ENCODE measurements at places on chromosomes 7 and 10.

- no peak for DNase-seq
These were observed 103.7 kb downstream of the MKI67 start for GRCh38 chr10:128022261-128023196.

- no peak for DNase-seq
These were observed 45.4 kb downstream of the PAX2 start for GRCh38 chr10:100790761-100791208.

- no peak for DNase-seq
These were observed 57.2 kb downstream of the CREB5 start for GRCh38 chr7:28469562-28469961.

DNA sequence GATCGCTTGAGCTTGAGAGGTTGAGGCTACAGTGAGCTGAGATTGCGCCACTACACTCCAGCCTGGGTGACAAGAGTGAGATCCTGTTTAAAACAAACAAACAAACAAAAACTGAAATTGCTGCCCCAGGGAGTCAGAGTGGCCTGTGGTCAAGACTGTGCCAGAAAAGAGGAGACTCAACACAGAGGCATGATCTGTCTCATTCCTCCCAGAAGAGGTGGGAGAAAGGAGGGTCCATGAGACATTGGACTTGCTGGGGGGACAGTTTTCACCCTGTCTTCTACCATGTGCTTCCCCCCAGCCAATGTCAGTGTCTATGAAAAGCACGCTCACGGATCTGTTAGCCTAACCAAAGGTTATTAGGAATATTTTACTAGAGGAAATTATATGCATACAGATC is 3.2 kb downstream of the ZNF853 start:
- no peak for DNase-seq

- DNase-seq: peak; percentile 73
These were observed 168.1 kb downstream of the ARID5B start for GRCh38 chr10:62069452-62070178.

GRCh38 chr10:78491812-78492211 is 458.1 kb downstream of the RPS24 start:
- peak; percentile 44 for DNase-seq

DNA sequence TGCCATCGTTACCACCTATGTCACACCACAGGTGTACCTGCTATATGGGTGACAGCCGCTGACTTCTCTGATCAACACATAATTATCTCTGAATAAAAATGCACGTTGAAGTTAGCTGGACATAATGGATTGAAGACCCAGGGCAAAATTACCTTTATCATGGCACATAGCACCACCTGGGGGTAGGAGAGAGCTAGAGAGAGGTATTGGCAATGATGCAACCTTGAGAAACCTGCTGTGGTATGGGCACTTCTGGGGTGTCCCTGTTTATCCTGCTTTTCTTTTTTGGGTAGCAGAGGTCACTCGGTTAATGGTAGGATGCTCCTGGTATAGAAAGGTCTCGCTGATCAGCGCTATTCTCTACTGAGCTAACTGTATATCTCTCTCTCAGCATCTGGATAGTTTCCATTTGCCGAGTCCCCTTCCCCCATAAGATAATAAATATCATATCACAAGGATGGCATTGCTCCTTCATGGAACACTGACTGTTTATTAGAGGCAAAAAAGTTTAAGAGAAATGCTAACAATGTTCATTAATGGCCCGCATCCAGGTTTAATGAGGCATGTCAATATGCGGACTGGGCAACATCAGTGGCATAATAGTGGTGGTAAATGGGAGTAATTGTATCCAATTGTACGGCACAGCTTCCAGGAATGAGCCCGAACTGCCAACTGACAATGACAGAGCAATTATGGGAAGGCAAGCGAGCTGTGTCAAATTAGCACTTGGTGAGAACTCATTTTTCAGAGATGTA is 323.1 kb downstream of the TFEC start:
- DNase-seq: no peak

DNA sequence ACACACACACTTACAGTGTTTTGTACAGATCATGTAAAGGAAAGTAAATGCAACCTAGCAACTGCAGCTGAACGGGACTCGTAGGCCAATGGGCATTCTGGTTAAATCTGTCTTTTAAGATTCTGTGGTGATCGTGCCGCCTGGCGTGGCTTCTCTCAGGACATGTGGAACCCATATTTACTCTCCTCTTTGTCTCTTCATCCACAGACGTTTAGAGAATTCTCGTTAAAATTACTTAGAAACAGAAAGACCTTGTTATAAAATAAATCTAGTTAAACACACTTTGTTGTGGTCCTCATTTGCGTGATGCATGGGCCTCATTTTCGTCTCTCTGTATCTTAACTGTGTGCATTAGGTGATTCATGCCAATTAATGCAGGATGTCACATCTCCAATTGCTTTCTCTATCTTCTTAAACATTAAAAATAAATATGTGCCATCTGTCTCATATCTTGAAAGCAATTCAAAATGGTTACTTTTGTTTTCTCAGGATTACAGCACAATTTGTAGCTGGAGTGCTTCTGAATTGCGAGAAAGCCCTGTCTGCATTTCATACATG is 11.5 kb downstream of the KLF6 start:
- no peak for DNase-seq

DNA sequence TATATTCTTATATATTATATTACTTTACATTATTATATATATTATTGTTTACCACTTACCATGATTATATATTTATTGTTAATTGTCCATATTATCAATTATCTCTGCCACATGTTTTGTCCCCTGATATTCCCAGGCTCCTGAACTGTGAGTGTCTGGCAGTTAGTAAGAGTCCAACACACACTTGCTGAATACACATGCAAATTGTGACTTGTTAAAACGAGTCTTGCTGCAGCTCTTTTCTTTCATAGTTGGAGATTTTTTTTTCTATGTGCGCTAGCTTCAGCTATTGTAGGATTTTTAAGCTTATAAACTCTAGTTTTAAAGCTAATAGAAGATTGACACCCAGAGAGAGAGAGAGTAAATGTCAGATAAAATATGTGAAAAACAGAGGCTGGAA is 207.8 kb upstream of the FAM3C start:
- no peak for DNase-seq

DNA sequence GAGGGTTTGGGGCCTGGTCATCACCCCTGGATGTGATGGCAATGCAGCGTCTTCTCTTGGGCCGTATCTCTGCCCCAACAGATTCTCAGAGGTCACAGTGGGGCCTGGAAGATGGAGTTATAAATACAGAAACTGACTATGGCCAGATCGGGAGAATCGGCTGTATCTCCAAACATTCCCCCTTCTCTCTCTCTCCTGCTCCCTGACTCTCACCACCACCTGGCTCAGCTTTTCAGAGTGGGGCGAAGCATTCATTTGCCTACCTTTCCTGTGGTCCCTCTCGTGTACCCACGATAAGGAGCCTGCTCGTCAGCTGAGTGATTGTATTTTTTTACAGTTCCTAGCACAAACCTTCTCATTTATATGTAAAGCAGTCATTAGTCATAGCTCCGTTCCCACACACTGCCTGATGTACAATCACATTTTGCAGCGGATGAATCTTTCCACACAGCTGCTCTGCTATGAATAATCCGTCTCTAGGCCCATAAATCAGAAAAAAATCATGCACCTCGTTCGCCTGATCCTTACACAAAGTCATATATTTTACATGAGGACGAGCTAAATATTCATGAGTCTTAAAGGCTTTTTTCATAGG is 23.2 kb upstream of the BTRC start:
- DNase-seq: no peak

DNA sequence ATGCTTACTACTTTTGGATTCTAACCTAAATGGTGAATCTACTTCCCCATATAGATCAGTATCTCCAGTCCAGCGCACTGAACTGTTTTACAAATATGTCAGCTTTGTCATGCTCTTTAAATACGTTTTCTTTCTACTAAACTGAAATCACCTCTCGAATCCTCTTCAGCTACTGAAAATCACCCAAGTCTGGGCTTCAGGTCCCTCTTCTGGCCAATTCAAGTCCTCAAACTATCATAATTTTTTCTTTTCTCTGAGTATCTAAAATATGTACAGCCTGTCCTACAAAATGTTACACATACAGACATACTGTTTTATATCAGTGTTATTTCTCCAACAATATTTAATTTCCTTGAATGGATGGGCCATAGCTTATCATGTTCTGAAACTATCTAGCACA is 84.2 kb downstream of the CACNA2D1 start:
- no peak for DNase-seq

GRCh38 chr7:4797858-4798705 is 22.7 kb downstream of the AP5Z1 start:
- peak; percentile 63 for DNase-seq

GRCh38 chr10:13100349-13101294 is 659 bp downstream of the OPTN start:
- peak; percentile 7 for DNase-seq

DNA sequence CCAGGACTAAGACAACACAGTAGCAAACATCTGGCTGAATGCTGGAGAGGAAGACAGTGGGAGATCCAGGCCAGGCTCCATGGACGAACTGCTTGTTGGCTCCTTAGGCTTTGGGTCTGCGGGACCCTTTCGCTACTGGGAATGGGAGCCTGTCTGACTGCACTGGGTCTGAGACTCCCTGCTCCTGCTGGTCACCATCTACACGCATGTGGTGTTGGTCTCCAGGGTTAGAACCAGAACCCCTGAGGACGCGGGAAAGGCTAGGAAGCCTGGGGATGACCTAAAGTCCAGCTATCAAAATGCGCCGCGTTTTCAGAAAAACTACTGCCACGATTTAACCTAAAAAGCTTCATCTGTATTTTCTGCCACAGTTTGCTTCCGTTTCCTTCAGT is 817 bp upstream of the DNAJB6 start:
- no peak for DNase-seq

GRCh38 chr7:8699875-8700624 is 266.6 kb downstream of the NXPH1 start:
- DNase-seq: no peak

DNA sequence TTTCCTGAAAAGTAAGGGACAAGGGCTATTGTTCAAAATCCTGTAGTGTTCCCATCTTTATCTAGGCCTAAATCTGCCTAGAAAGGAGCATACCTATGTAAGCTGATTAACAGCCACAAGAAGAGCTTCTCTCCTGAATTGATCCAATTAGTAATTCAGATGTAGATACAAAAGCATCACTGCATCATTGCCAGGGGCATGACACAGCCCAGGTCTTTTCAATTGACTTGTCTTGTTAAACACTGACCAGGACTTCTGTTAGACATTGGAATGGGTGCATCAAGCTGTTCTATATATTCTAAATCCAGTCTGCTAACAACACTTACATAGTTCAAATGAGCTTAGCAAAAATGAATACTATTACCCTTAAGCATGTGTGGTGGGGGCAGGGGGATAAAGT is 589.2 kb downstream of the INHBA start:
- DNase-seq: no peak

GRCh38 chr7:155533827-155534690 is 12.3 kb downstream of the CNPY1 start:
- peak; percentile 21 for DNase-seq

- DNase-seq: no peak
These were observed 266.5 kb upstream of the YAE1 start for GRCh38 chr7:39299695-39300094.

- DNase-seq: no peak
These were observed 72.4 kb downstream of the SKAP2 start for GRCh38 chr7:26792006-26792405.

DNA sequence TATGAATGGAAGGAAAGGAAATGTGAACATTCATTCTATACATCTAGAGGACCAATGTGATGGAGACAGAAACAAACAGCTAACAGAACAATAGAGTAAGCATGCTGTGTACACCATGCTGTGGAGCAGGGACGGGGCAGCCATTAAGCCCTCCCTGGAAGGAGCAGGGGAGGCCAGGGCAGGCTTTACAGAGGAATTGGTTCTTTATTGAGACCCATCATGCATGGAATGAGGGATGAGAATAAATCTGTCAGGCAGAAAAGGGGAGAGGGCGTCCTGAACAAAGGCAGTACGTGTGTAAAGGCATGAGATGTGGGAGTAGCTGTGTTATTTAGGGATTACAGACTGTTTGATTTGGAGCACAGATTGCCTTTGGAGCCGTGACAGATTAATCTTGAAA is 35.2 kb downstream of the STK17A start:
- no peak for DNase-seq

GRCh38 chr10:60000747-60001146 is 94.4 kb upstream of the CCDC6 start:
- DNase-seq: no peak

DNA sequence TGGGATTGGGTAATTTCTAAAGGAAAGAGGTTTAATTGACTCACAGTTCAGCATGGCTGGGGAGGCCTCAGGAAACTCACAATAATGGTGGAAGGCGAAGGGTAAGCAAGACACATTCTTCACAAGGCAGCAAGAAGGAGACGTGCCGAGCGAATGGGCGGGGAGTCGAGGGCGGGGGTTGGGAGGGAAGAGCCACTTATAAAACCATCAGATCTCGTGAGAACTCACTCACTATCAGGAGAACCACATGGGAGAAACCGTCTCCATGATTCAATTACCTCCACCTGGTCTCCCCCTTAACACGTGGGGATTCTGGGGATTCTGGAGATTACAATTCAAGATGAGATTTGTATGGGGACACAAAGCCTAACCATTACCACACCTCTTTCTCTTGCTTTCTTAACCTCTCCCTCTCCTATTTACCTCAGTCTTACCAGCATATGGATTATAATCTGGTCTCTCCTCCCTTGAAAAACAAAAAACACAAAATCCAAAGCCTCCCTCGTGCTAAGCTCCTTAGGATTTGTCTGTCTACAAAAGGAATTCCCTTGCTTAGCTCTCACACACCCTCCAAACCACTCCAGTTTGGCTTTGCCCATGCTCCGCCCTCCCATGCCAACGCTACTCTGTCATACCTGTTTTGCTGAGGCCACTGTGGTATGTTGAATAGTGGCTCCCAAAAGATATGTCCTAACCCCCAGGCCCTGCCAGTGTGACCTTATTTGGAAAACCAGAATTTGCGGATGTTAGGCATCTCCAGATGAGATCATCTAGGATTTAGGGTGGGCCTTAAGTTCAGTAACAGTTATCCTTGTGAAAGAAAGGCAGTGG is 19.6 kb upstream of the EFCAB10 start:
- DNase-seq: no peak

GRCh38 chr10:106711313-106711906 is 453.1 kb downstream of the SORCS1 start:
- DNase-seq: peak; percentile 53

DNA sequence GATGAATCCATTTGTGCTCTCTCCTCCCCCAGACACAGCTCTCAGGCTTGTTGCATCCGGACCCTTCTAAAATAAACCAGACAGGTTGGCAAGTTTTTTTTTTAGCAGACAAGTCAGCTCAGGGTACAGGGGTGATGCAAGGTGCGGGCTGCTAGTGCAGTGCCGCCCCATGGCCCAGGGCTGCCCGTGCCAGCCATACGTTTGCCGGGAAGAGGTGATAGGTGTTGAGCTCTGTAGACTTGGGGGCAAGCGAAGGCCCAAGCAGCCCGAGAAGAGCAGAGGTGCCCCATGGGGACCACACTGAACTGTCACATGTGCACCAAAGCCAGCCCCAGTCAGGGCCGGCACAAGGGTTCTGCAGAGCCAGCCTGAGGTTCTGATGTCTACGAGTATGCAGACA is 57.1 kb upstream of the PDSS1 start:
- no peak for DNase-seq

DNA sequence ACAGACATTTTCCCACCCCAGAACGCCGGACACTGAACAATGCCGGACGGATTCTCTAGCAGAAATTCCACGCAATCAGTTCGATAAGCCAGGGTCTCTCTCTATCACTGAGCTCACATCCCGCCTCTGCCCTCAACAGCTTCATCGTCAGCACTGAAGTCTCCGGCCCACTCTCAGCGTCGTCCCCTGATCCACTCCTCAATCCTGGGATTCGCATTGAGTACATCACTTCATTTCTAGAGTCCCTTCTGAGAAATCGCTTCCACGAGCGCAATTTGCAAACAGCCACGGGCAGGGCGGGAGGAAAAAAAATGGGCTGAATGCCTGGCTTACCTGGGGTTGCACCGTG is 365 bp downstream of the YME1L1 start:
- peak; percentile 45 for DNase-seq

Data from suppressor macrophage (primary cell).